Neural crest cell (in vitro differentiated cells): ENCODE measurements at places on chromosomes 1 and 21.
A peak's percentile ranks its signal among the peaks of the same experiment; 100 is the strongest.

DNA sequence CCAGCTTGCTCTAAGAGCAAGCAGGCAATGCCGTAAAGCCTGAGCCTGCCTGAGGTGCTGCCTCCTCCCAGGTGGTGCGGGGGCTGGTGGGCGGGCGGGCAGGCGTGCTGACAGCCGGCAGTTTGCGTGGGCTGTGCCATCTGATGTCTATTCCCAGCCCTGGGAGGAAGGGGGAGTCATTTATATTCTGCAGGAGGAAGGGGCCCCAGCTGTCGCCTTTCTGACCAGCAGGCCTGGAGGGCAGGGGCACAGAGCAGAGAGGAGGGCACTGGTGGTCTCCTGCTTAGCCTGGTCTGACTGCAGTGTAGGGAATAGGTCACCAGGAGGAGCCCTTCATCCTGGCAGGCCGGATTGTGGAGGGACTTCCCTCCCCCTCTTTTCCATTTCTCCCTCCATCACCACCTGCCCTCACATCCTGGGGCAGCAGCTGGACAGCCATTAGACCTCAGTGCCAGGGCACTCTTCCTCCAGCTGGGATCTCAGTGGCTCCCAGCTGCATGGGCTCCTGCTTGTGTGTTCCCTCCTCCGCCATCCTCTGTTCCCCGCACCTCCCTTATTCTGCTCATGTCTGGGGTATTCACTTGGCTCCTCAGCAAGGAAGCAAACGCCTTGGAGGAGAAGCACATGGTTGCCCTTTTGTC lies 4.4 kb downstream of the CYB561D1 start:
- peak; percentile 71 for DNase-seq

DNA sequence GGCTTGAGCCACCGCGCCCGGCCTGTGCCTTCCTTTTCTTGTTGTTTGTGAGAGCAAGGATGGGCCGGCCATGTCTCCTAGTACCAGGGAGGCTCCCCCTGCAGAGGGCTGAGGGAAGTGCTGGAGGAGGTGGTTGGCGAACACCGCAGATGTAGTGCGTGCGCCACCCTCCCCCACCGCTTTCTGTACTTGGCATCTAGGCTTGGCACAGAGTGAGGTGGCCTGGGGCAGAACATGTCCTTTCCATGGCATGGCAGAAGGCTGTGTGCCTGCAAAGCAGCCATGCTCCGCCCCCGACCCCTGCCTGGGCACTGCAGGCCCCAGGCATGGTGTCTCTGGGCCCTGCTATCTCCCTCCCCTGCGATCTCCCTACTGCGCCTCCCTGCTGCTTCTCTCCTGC lies 30.7 kb downstream of the ALPL start:
- peak; percentile 23 for DNase-seq

GRCh38 chr1:153796786-153797659 lies 21.8 kb downstream of the SLC27A3 start:
- peak; percentile 70 for DNase-seq

GRCh38 chr1:33902486-33903209 lies 38.8 kb downstream of the HMGB4 start:
- no peak for DNase-seq

- no peak for DNase-seq
Observed at GRCh38 chr1:44862829-44863401, 19.9 kb upstream of the PTCH2 start.

- no peak for DNase-seq
Observed at GRCh38 chr1:43358121-43358745, 548 bp upstream of the CDC20 start.

- DNase-seq, result no peak
Observed at GRCh38 chr1:164733070-164733469, 174.1 kb downstream of the PBX1 start.

DNA sequence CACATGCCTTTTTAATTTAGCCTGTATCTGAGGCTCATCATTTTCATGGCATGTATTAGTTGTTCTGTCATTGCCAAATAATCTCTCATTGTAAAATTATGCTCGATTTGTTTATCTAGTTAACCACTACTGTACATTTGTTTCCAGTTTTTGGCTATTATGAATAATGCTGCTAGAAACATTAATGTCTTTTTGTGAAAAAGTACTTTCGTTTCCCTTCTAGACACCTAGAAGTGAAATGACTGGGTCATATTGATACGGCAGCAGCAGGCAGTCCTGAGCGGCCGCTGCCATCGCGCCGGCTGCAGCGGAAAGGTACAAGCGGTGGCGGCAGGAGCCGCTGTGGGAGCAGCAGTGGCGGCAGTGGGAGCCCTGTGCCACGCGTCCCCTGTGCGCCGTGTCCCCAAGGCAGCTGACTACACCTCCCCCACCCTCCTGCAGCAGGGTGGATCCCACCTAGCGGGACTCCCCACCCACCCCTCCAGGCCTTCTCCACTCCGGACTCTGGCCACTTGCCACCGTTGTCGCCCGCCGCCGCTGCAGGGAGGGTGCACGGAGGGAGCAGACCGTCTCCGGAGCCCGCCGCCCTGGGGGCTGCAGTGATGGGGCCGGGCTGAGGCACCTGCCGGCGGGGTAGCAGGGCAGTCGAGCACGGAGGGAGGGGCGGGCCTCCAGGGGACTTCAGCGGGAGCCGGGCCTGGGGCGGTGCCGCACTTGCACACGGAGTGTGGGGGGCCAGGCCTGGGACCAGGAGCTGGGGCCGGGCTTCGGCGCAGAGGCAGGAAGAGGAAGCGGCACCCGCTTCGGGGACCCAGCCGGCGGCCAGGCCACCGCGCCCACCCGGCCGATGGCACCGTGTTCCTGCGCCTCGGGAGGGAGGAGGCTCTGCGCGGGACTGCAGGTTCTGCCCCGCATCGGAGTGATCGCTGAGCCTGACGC lies 66.8 kb upstream of the RGS7 start:
- DNase-seq, result peak; percentile 18
